Breast epithelium (tissue), 4 donors: ENCODE measurements at places on chromosomes 6 and 20. TPM values are rescaled to one million over a fixed set of nuclear protein-coding genes. Genes with fewer than 3 reads are reported as not detected.

GRCh38 chr6:63529498-63529897, 42.8 kb upstream of the LOC128125822 start:
- no peaks in the 10 kb centered on the region for H3K4me1 ChIP-seq
- H3K27me3 ChIP-seq, result no peaks in the 10 kb centered on the region
- H3K4me3 ChIP-seq, result no peak overlapping the region
- no peak overlapping the region for H3K27ac ChIP-seq

GRCh38 chr20:47358039-47358671, 1.7 kb upstream of the ZMYND8 start:
- H3K36me3 ChIP-seq, result no peaks in the 10 kb centered on the region
- peak overlapping the region; percentile 99 for H3K27ac ChIP-seq
- peak overlapping the region; percentile 55 for H3K4me3 ChIP-seq
- DNase-seq, result no peak

GRCh38 chr20:16175322-16175961, 397.8 kb downstream of the KIF16B start:
- H3K4me1 ChIP-seq, result no peaks in the 10 kb centered on the region
- no peaks in the 10 kb centered on the region for H3K27me3 ChIP-seq
- DNase-seq, result no peak
- H3K4me3 ChIP-seq, result no peak overlapping the region

DNA sequence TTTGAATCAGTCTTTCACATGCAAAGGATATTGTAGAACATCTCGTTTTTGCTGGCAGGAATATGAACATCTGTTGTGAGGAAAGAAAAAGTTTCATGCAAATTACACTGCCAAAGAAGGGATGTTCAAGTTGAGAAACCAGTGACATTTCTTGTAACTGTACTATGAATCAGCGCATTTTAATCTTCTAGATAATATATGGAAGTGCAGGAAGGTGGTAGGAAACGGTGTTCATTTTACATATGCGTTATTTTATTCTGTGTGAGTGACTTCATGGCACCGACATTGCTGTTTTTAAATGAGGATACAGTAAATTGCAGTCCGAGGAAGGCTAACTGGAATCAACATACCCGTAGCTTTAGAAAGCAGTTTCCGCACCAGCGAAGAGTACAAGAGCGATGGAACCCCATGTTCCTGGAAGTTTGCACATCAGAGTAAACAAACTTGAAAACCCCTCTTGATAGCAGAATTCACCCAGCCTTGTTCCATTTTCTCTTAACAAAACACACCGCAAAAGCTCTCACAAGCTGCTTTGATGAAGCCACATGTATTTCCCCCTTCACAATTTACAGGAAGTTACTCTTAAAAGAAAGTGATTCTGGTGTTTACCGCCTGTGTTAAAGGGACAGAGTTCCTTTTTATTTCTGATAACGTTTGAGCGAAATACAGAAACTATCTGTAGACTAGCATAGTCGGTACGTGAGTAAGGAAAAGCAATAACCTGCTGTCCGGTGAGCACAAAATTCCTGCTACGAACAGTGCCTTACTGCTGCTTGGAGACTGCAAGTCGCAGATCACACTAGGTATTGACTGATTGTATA, 11.5 kb downstream of the PRDM1 start:
- peak overlapping the region; percentile 62 for H3K27ac ChIP-seq
- no peak for DNase-seq
- no peaks in the 10 kb centered on the region for H3K27me3 ChIP-seq
- no peaks in the 10 kb centered on the region for H3K36me3 ChIP-seq
- peak overlapping the region; percentile 42 for H3K4me3 ChIP-seq

GRCh38 chr20:51026269-51026668, 3.4 kb upstream of the KCNG1 start:
- H3K4me3 ChIP-seq, result no peak overlapping the region
- H3K36me3 ChIP-seq, result no peaks in the 10 kb centered on the region
- no peak for DNase-seq
- H3K4me1 ChIP-seq, result no peaks in the 10 kb centered on the region
- no peaks in the 10 kb centered on the region for H3K27me3 ChIP-seq

DNA sequence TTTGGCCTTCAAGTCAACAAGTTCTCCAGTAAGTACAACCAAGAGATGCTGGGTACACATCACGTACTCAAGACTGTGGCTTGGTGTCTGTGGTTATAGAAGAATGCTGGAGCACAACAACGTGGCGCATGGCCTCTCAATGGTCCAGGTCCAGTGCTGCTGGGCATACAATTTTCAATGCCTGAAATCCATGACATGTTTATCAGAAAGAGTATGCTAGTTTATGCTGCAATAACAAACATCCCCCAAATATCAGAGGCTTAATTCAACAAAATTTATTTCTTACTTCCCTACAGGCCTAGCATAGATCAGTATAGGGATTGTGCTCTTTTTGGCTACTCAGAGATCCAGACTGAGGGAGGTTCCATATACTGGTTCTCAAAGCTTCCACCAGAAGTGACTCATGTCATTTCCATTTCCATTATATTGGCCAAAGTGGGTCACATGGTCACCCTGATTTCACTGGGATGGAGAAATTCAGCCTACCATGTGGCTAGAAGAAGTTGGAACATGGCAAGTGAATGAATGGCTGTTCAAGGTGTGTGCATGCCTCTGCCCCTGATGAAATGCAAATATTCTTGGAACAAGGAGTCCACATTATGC, 33.3 kb upstream of the KIF16B start:
- no peak for DNase-seq
- H3K4me1 ChIP-seq, result no peaks in the 10 kb centered on the region
- no peak overlapping the region for H3K4me3 ChIP-seq
- no peaks in the 10 kb centered on the region for H3K36me3 ChIP-seq
- no peak overlapping the region for H3K27ac ChIP-seq

DNA sequence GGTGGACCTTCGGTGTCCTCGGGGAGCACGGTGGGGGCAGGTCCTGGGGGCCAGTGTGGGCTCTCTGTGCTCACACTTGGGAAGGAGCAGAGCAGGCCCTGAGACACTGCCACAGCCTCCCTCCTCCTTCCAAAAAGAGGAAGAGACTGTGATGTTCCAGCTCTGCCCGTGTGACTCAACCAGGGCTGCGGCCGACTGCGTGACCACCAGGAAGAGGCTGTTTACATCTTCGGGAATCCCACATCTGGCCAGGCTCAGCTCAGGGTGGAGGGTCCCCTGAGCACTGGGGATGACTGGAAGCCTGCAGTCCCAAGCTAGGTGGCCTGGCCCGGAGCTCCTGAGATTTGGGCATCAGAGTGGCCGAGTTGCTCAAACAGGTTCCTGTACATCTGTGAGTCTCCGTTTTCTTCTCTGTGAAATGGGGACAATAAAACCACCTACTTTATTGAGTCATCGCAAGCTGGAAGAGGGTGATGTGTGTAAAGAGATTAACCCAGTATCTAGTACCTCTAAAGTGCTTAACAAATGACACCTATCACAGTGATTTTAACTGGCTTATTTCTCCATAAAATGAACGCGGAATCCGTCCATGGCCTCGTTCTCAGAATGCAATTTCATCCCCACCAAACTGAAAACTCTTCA, 242.1 kb downstream of the DLL1 start:
- no peaks in the 10 kb centered on the region for H3K36me3 ChIP-seq
- no peaks in the 10 kb centered on the region for H3K4me1 ChIP-seq
- no peak overlapping the region for H3K4me3 ChIP-seq
- no peak overlapping the region for H3K27ac ChIP-seq

- no peaks in the 10 kb centered on the region for H3K36me3 ChIP-seq
- no peaks in the 10 kb centered on the region for H3K27me3 ChIP-seq
- no peak overlapping the region for H3K27ac ChIP-seq
These were observed 160.1 kb upstream of the BEND3 start for GRCh38 chr6:107275330-107275865.

DNA sequence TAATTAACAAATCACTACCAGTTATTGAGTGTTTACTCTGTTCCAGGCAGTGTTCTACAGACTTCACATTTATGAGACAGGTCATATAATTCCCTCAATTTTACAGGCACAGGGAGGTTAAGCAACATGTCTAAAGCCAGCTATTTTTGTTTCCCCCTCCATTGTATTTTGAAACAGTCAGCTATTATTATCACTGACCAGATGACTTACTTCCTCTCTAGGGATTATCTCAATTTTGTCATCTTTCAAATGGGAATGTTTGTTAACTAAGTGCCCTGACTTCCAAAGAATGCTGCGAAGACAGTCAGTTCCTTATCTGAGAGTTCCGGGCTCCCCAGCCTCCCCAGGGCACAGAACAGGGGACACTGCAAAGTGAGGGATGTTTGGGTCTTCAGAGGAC, 5.6 kb upstream of the CNPY3 start:
- H3K4me3 ChIP-seq, result no peak overlapping the region
- H3K27me3 ChIP-seq, result no peaks in the 10 kb centered on the region
- no peak overlapping the region for H3K27ac ChIP-seq
- H3K36me3 ChIP-seq, result no peaks in the 10 kb centered on the region
- DNase-seq, result no peak
- no peaks in the 10 kb centered on the region for H3K4me1 ChIP-seq

DNA sequence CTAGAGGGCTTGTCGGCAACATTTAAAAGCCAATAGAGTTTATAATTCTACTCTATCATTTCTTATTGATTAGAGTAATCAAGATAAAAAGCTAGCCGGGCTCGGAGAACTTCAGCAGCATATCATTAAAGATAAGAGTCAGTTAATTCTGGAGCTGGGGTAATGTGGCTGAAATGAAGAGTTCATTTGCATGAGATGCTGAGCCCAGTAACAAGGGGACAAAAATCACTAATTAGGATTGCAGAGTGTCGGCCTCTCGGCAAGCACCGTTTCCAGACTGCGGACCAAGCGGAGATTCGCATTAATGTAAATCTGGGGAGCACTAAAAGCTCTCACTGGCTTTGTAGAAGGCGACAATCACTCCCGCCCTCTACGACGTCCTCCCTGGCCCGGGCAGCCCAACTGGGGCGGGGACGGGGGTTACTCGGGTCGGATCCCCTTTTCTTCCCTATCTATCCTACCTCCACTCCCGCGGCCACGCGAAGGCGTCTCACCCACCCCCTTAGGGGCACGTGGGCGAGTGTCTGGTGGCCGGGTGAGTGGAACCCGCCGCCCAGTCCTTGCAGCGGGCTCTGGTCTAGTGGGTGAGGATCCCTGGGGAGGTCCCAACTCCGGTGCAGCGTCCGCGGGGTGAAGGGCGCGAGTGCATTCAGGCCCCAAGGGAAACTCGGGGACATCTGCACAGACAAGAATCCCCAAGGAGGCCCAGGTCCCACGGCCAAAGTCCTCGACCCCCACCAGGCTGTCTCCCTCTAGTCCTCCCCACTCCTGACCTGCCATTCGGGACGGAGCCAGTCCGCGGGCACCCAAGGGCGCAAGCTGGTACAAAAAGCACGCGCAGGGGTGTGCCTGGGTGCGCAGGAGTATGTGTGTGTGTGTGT, 42.2 kb upstream of the OSTM1 start:
- no peak overlapping the region for H3K27ac ChIP-seq
- DNase-seq, result no peak
- no peaks in the 10 kb centered on the region for H3K27me3 ChIP-seq
- H3K4me3 ChIP-seq, result peak overlapping the region; percentile 67

- peak overlapping the region; percentile 41 for H3K4me3 ChIP-seq
- no peaks in the 10 kb centered on the region for H3K4me1 ChIP-seq
- no peaks in the 10 kb centered on the region for H3K27me3 ChIP-seq
- peak overlapping the region; percentile 73 for H3K27ac ChIP-seq
- no peaks in the 10 kb centered on the region for H3K36me3 ChIP-seq
These were observed 24.9 kb downstream of the KIF13A start for GRCh38 chr6:17962436-17963031.

DNA sequence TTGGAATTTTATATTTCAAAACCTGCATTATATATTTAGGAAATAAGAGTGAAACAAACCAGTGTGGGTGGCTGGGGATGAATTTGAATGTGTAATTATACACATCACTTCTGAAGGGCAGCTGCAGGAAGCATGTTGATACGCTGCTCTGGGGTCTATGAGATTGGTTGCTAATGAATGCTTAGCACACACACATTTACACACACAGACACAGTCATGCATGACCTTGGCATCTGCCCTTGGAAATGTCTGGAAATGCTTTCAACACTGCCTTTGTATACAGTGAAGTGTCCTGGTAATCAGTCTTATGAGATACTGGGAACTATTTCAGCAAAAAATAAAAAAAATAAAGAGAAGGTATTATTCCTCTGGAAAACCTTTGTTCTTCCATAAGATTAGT, 83.4 kb downstream of the ELOVL4 start:
- no peak overlapping the region for H3K27ac ChIP-seq
- H3K4me1 ChIP-seq, result no peaks in the 10 kb centered on the region
- no peak overlapping the region for H3K4me3 ChIP-seq
- no peaks in the 10 kb centered on the region for H3K36me3 ChIP-seq

- no peaks in the 10 kb centered on the region for H3K36me3 ChIP-seq
- peak overlapping the region; percentile 7 for H3K27ac ChIP-seq
- H3K4me3 ChIP-seq, result no peak overlapping the region
These were observed 10.4 kb upstream of the ZFAND3 start for GRCh38 chr6:37809197-37809543.

DNA sequence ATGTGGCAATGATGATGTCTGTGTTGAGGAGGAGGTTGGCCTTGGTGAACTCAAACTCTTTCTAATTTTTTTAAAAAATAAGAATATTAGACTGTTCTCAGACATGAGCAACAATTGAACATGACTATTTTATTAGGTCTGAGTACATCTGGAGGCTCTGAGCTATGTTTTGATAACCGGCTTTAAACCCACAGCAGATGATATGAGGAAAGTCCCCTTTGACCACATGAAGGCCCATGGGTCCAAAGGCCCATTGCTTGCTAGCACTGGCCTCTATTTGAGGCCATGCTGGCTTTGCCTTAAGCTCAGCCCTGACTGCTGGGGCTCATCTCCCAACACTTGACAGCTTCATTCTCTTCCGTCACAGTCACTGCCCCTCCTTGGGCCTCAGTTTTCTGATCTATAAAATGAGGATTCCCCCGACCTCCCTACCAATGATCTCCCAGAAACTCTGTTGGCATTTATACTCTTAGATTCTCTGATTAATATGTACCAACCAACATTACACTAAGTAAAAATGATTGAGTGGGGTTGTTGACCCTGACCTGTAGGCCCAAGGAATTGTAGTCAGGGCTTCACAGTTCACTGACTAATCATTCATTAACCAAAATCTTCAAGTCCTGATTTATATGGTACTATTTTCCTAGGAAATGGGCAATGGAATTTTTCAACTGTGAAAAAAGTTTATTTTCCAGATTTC, 23.9 kb upstream of the TINAG start:
- DNase-seq, result no peak
- no peaks in the 10 kb centered on the region for H3K4me1 ChIP-seq
- H3K27me3 ChIP-seq, result no peaks in the 10 kb centered on the region
- no peaks in the 10 kb centered on the region for H3K36me3 ChIP-seq

GRCh38 chr6:42355416-42355815, 96.3 kb downstream of the TRERF1 start:
- no peak overlapping the region for H3K27ac ChIP-seq
- no peaks in the 10 kb centered on the region for H3K36me3 ChIP-seq
- H3K4me1 ChIP-seq, result no peaks in the 10 kb centered on the region
- H3K4me3 ChIP-seq, result no peak overlapping the region

- H3K4me1 ChIP-seq, result no peaks in the 10 kb centered on the region
- DNase-seq, result no peak
- no peak overlapping the region for H3K4me3 ChIP-seq
- no peak overlapping the region for H3K27ac ChIP-seq
- H3K27me3 ChIP-seq, result no peaks in the 10 kb centered on the region
- no peaks in the 10 kb centered on the region for H3K36me3 ChIP-seq
These were observed 108.7 kb downstream of the NCOA3 start for GRCh38 chr20:47610247-47610944.

- H3K27ac ChIP-seq, result peak overlapping the region; percentile 97
- DNase-seq, result peak; percentile 37
- H3K4me3 ChIP-seq, result peak overlapping the region; percentile 93
- no peaks in the 10 kb centered on the region for H3K27me3 ChIP-seq
- H3K36me3 ChIP-seq, result no peaks in the 10 kb centered on the region
These were observed 25.7 kb upstream of the BTBD3 start for GRCh38 chr20:11891776-11892545.

The NRSN1 gene
- total RNA-seq, result not detected

The MYH7B gene
- 1.1 TPM for total RNA-seq

The MOG gene
- total RNA-seq, result not detected

The ERGIC3 gene
- total RNA-seq, result 243 TPM

The UBE2V1 gene
- total RNA-seq, result 63.8 TPM

The GMPR gene
- total RNA-seq, result 4.3 TPM
